ENCODE measurements at places on chromosomes 11 and 22.

DNA sequence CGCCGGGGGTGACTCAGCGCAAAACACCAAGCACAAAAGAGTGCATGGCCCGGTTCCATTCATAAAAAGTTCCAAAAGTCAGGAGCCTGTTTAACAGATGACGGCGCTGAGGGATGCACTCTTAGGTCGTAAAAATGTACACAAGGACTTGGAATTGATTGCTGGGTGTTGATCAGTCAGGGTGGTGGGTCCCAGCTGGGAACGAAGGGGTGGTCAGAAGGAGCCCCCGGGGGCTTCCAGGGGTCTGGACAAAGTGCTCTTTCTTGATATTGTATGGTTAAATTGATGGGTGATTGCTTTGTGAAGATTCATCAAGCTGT lies 20.7 kb downstream of the IFITM10 start:
- DNase-seq: no peak

DNA sequence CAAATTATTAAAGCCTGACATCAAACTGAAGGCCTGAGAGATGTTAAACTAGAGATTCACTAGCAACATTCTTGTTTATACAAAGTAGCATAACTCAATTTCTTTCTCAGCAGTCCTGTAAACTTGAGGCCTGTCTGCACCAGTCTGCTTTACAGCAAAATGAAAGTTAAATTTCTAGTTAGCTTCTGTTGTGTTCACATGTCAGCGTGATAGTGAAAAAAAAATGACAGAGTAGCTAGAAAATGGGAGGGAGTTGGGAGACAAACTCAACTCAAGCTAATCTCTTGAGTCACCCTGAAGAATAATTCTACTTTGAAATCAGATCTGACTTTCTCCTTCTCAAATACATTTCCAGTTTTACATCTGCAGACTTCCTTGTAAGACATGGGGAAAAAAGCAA lies 6.5 kb downstream of the RBFOX2 start:
- DNase-seq: no peak

- no peak for DNase-seq
These were observed 15.1 kb upstream of the CYTH4 start for GRCh38 chr22:37267135-37267587.

- DNase-seq: no peak
These were observed 673 bp downstream of the CDON start for GRCh38 chr11:126061707-126062678.

- DNase-seq: no peak
These were observed 35.6 kb downstream of the ETS1 start for GRCh38 chr11:128551611-128552335.

- no peak for DNase-seq
These were observed 56.7 kb downstream of the C11orf58 start for GRCh38 chr11:16795146-16795545.

DNA sequence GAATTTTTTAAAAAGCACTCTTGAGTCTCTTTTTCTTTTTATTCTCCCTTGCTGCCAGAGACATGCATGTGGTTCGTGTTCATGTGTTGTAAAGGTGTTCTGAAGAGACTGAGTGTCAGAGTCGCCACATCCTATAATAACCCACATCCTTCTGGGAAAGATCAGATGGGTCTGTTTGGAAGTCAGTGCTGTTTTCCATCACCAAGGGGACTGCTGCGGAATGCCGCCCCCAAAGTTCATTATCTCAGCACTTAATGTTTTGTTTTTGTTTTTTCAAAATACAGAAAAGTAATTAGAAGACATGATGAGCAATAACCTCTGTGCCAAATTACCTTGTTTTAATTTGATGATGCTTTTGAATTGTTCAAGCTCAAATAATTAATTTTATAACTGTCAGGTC lies 56.9 kb upstream of the EIF3M start:
- peak; percentile 36 for DNase-seq

DNA sequence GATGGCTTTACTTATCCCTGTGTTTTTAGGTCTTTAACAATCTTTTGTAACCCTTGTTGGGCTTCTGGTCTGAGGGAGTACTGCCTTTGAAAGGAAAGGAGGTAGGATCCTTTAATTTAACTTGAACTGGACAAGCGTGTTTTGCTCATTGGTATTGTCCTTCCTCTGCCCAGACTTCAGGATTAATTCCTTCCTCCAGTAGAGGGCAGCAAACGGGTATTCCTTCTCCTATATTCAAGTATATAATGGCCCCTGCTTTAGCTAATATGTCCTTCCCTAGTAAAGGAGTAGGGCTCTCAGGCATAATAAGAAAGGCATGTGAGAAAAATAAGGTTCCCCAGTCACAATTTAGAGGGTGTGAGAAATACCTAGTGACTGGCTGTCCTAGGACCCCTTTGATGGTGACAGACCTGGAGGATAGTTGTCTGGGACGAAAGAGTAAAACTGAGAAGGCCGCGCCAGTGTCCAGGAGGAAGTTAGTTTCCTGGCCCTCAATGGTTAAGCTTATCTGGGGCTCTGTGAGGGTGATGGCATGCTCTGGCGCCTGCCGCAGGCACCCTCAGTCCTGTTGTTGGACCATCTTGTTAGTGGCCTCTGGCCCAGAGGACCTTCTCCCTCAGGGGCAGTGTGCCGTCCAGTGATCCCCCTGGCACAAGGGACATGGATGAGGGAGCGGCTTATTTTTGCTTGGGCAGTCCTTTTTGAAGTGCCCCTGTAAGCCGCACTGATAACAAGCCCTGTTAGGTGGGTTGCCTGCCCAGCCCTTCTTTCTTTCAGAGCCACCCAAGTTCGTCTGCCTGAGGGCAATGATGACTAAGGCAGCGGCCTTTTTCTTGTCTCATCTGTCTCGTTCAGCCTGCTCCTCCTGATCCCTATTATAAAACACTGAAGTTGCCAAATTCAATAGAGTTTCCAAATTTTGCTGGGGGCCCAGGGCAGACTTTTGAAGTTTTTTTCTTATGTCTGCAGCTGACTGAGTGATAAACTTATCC lies 51.8 kb downstream of the C11orf71 start:
- peak; percentile 83 for DNase-seq

GRCh38 chr22:33299245-33299956 lies 241.2 kb upstream of the SYN3 start:
- DNase-seq: no peak

GRCh38 chr11:116093065-116093464 lies 588.9 kb upstream of the CADM1 start:
- no peak for DNase-seq

DNA sequence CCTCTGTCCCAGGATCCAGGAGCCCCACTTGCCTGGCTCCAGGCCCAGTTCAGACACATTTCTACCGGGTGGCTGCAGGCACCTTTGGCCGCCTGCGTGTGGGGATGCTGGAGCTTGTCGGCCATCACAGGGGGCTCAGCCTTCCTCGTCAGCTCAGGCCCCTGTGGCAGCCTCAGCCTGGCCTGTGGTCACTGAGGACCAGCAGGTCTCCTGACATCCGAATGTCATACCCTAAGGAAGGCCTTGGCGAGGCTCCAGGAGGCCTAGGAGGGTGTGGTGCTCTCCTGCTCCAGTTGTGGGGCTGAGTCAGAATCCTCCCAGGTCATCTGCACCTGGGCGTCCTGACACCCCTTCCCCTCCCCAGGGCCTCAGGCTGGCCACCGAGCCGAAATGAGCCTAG lies 14.9 kb upstream of the SOX10 start:
- no peak for DNase-seq

DNA sequence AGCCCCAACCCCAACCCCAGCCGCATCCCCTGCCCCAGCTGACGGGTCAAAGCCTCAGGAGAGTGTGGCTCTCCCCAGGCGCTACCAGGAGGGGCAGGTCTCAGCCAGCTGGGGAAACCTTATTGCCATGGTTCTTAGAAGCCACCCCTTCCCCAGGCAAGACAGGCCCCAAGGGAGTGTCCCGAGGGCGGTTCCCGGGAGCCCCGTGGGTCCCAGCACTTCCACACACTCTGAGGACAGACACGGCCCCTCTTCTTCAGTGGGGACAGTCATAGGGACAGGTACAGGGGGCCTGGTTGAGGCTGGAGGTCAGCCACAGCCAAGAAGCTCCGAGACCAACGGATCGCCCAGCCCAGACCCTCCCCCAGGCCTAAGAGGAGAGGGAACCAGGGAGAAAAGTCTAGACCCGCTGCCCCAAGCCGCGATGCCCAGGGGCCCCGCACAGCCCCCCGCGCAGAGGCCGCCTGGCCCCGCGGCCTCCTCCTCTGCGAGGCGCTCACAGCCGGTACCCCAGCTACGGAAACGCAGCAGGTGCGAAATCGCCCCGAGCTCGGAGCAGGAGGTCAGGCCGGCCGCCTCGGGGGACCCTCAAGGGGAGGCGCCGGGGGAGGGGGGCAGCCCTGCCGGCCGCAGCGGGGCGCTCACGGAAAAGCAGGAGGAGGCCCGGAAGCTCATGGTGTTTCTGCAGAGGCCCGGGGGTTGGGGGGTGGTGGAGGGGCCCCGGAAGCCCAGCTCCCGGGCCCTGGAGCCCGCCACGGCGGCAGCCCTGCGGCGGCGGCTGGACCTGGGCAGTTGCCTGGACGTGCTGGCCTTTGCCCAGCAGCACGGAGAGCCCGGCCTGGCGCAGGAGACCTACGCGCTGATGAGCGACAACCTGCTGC lies 2.6 kb downstream of the KLHDC7B start:
- DNase-seq: no peak

GRCh38 chr11:119424775-119425174 lies 1.8 kb upstream of the THY1 start:
- DNase-seq: no peak

GRCh38 chr11:10594407-10594806 lies 25.9 kb upstream of the LYVE1 start:
- DNase-seq: no peak

DNA sequence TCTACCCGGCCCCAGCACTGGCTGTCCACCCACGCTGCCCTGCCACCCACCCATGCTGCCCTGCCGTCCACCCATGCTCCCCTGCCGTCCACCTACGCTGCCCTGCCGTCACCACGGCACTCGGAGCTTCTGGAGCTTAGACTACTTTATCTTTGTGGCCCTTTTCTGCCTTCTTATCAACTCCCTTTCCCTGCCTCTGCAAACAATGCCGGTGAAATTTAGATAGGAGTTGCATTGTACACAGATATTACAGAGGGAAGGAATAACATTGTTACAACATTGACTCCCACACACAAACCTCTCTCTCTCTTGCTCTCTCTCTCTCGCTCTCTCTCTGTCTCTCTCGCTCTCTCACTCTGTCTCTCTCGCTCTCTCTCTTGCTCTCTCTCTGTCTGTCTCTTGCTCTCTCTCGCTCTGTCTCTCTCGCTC lies 33.7 kb upstream of the BRSK2 start:
- DNase-seq: no peak
